AG09309 (cell line): ENCODE measurements at places on chromosomes 5 and 9.

DNA sequence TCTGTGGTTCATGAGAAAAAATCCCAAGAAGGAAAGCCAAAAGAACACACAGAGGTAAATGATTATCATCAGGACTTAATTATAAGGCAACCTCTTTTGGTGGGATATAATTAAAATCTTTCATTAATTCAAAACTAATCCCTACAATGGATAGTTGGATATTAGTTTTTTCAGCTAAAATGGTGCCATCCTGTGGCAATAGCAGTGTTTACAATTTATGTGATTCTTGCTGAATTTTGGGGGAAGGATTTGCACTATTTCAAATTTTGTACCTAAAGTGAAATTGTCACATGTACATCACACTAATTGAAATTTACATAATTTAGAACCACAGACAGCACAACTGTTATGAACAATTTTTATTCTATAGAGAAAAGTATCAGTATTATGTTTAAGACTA is 67.0 kb downstream of the CAST start:
- DNase-seq: no peak

GRCh38 chr5:145978708-145979107 is 42.3 kb downstream of the SH3RF2 start:
- DNase-seq: no peak

GRCh38 chr5:59037941-59038797 is 455.3 kb downstream of the RAB3C start:
- no peak for DNase-seq

DNA sequence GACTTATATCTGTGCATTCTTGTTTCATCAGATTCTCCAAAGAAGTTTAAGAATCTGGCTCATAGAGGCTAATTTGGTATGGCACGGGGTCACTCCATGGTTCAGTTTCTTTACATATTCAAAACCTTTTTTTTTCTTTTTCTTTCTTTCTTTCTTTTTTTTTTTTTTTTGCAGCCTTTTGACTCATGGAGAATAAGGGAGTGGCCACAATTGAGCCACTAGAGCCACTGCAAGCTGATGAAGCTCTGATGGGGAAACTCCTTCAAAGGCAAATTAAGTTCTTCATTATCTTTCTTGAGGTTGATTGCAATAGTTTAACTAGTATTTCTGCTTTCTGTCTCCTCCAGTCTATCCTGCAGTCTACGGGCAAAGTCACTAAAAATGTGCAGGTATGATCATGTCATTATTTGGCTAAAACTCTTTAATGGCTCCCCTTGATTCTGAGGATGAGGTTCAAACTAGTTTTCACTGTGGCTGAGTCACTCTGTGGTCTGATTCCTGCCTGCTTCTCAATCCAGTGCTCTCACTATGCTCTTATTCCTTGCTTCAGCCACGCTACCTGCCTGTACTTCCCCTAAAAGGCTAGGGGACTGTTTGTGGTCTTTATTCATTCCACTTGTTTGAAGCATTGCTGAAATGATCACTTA is 93.5 kb upstream of the RIOK2 start:
- no peak for DNase-seq

DNA sequence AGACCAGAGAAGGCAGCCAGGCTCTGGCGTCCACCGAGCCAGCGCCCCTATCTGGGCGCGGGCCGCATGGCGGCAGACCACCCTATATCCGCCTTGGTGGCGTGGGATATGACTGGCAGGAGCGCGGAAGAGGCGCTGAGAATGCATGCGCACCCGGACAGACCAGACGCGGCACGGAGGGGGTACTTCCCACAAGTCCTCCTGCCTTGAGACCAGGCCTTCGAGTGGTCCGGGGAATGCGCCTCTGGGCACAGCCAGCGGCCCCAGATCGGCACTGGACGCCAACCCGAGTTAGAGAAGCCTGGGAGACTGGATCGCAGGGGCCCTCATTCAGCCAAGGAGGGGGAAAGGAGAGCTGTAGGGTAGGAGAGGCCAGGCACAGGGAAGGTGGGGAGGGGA is 2.5 kb upstream of the LMX1B start:
- no peak for DNase-seq

GRCh38 chr5:175800656-175801081 is 70.7 kb upstream of the CPLX2 start:
- DNase-seq: no peak

- no peak for DNase-seq
Observed at GRCh38 chr5:178367736-178368120, 135.1 kb upstream of the PHYKPL start.

GRCh38 chr5:128144491-128144890 is 60.9 kb downstream of the SLC12A2 start:
- no peak for DNase-seq

DNA sequence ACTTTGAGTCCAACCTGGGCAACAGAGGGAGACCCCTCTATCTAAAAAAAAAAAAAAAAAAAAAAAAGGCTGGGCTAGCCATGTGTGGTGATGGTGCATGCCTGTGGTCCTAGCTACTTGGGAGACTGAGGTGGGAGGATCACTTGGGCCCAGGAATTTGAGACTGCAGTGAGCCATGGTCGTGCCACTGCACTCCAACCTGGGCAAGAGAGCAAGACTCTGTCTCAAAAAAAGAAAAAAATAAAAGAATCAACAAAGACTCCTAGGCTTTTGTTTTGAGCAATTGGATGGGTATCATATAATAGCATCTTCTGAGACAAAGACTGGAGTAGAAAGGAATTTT is 481.7 kb upstream of the PAPPA start:
- DNase-seq: no peak

GRCh38 chr5:43389679-43390329 is 22.4 kb downstream of the CCL28 start:
- peak; percentile 83 for DNase-seq

DNA sequence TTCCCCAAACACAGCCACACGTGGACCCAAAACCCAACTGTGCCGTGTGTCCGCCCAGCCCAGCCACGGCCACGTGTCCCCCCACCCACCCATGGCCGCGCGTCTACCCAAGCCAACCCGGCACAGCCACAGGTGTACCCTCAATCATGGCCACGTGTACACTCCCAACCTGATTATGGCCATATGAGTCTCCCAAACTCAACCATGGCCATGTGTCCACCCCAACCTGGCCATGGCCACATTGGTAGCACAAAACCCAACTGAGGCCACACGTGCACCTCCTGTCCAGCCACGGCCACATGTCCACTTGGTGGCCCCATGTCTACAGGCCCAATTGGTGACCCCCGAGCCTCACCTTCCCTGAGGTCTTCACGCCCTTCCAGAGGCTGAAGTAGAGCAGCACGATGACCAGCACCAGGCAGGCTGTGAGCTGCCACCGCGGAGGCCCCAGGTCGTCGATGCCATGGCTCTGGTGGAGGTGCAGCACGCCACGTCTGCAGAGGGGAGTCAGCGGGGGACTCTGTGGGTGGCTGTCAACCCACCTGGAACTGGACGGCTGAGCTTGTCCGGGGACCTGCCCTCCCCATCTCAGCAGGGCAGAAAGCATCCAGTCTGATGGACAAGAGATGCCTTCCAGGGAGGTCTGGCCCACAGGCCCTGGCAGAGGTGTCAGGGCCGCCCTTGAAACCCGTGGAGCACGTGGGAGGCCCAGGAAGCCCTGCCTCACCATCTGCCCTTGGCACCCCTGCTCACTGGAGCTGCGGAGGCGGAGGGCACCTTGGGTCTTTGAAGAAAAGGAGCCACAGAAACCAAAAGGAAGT is 23.5 kb downstream of the SLC6A3 start:
- no peak for DNase-seq

DNA sequence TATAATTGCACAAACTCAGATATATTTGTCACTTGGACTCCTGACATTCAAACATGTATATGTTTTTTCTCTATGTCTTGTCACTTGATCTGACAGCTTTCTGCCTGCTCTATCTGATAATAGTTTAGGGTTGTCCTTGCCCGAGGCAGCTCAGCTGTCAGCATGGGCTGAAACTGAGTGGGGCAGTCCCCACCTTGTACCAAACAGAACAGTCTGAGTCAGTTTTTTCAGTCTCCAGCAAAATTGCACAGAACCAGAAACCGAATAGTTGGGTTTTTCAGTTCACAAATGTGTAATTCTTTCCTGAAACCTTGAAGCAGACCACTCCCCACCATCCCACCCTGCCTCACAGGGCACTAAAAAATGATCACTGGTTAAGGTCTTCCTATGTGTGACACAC is 9.5 kb upstream of the HAND1 start:
- DNase-seq: no peak

GRCh38 chr9:97846347-97846746 is 6.7 kb upstream of the FOXE1 start:
- DNase-seq: no peak

DNA sequence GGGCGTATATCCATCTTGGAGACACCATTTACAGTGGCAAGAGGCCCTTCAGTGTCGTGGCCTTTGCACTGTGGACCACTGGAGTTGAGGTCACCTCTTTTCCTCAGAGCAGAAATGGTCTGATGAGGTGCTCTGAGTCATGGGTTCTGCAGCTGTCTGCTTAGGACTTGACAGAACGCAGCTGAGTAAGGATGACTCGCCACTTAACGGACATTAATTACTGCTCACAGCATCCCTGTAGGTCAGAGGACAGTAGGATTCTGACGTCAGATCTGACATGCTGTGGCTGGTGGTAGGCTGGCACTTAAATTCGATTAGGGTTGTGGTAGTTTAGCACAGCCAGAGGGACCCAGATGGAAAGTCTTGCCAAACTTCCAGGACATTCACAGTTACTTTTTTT is 479.4 kb downstream of the DMAC1 start:
- peak; percentile 89 for DNase-seq

DNA sequence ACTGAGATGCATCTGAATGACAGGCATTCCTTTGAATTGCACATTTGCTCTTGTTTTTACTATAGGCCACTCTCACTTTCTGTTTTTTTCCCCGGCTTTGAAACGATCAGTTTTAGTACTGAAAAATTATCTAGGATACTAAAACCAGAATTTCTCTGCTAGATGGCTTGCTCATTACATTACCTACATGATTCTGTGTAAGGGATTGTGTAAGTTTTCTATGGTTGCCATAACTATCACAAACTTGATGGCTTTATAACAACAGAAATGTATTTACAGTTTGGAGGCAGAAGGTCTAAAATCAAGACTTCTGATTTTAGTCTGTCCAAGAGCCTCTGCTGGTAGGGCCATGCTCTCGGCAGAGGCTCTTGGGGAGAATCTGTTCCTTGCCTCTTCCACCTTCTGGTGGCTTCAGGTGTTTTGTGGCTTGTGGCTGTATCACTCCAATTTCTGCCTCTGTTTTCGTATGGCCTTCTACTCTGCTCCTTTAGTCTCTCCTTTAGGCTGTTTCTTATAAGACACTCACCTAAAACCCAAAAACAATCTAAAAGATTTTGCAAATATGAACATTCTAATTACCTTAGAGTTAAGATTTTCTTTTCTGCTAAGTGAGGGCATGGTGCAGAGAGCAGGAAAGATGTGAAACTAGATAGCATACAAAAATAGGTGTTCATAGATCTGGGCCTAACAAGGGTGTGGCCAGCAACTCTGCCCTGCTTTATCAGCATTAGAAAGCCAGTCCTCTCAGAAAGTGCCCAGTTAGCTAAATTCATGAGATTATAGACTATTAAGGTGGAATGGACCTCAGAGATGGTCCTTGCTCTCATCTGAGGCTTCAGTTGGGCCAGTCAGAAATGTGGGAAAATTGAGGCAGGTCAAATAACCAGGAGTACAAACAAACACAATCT is 93.3 kb upstream of the CDKN2B start:
- no peak for DNase-seq

DNA sequence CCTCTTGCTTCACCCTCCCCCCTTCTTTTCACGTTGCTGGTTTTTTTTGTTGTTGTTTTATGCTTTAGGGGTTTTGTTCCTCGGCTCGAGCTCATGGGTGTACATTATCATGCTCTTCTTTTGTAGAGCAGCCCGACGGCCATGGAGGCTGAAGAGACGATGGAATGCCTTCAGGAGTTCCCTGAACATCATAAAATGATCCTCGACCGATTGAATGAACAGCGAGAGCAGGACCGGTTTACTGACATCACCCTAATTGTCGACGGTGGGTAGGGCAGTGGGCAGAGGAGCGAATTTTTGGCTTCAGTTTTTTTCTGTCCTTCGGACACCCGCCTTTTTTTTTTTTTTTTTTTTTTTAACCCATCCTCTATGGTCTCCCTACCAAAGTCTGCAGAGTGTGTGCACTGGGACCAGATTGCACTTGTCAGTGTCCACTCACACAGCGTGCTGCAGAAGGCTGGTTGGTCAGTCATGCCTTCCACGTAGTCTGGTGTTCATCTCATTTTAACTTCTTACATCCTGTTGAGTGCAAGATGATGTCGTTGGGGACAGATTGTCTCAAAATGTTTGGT is 1.3 kb downstream of the ZNF131 start:
- DNase-seq: peak; percentile 8

GRCh38 chr5:42672925-42673324 is 83.7 kb upstream of the CCDC152 start:
- no peak for DNase-seq

- DNase-seq: no peak
Observed at GRCh38 chr5:28917631-28918030, 1879.2 kb upstream of the CDH9 start.

GRCh38 chr5:132414634-132415378 is 45.3 kb downstream of the SLC22A5 start:
- no peak for DNase-seq

- DNase-seq: no peak
Observed at GRCh38 chr5:84197538-84197937, 187.1 kb downstream of the EDIL3 start.

GRCh38 chr9:16329671-16330113 is 540.8 kb downstream of the BNC2 start:
- DNase-seq: no peak

DNA sequence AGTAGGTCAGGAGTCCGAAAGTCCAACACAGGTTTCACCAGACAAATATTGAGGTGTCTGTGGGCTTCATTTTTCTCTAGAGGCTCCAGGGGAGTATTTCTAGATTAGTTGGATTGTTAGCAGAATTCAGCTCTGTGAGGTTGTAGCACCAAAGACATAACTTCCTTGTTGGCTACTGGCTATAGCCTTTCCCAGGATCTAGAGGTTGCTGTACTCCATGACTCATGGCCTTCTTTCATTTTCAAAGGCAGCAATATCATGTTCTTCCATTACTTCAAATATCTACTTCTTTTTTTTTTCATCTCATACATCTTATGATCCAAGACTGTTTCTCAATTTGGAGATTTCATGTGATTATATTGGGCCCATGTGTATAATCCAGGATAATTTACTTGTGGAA is 404.0 kb upstream of the FAM174A start:
- no peak for DNase-seq

DNA sequence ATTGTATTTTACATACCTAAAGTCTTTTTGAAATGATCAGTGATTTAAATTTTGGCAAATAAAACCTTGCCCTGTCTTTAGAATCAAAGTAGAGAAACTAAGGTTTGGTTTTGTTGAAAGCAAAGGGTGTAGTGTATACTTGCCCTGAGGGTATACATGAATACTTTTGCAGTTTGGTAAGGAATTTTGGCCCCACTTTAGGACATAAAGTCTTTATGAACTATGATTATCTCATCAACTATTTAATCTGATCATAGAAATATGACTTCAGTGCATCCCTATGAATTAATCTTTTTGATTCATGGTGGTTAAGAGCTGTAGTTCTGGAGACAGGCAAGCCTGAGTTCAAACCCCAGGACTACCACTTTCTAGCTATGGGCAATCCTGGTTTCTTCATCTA is 17.7 kb downstream of the RAD1 start:
- no peak for DNase-seq

- no peak for DNase-seq
Observed at GRCh38 chr5:18111906-18112465, 477.7 kb downstream of the TAF11L14 start.
